Caudate nucleus (tissue), 63 donors: ENCODE measurements at places on chromosomes 4 and X.

- no peak for DNase-seq
Measured at GRCh38 chr4:156408749-156409148, 455.1 kb upstream of the CTSO start.

DNA sequence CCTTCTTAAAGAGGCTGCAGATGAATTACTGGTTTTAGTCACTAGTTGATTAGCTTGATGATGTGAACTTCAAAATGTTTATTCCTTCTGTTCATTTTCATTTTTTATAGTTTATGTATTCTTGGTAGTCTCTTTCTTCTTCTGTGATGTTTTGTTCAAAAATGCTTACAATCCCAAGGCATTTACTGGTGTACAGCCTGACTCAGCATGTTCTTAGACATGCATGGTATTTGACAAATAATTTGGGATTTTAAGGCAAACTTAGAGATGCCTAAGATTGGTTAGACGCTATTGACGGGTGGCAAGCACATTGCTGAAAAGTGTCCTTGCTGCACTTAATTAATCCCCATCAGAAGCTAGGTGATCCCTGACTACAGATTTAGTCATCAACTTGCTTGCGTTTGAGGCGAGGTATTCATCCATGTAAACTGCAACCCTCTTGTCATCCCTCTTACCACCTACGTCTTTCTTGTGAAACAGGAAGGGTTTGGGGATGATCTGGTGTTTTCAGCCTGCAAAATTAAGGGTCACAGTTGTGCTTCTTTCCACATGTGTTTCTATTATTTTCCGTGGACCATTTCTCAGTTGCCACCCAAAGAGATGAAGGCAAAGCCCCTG, 331.8 kb downstream of the DKK2 start:
- DNase-seq = no peak

DNA sequence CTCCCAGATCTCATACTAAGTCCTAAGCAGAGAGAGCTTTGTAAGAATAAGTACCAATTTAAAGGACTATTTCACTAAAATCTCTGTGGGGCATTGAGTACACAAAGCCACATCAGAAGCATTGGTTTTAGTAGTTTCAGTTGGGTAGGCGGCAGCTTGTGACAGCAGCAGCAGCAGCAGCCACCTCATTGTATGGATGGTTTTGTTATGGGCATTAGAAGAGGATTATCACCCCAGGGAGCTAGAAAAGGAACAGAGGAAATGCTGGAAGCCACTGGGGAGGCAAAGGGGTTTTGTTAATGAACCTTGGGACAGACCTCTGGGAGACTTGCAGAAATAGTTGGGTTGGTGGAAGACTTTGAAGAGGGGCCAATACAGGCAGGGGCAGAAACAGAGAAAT, 93.9 kb upstream of the FRMPD3 start:
- no peak for DNase-seq

DNA sequence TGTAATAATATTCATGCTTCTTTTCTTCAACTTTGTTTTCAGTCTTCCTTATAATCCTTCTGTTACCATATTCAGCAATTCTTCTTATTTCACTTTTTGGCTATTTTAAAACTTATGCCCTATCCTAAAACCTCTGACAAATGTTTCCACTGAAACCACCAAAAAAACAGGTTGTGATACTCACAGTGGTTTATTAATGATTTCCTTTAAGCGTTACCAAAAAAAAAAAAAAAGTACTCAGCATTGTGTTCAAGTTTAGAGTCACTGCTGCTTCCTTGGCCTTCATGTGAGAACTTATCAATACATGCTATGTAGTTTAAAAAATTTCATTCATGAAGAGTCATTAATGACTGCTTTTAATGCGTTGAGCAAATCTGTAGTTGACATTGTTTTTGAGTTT, 35.4 kb upstream of the UGT2A3 start:
- no peak for DNase-seq

- no peak for DNase-seq
Measured at GRCh38 chrX:19793471-19793870, 93.9 kb downstream of the SH3KBP1 start.

GRCh38 chr4:158847535-158847934, 78.7 kb downstream of the FNIP2 start:
- no peak for DNase-seq

GRCh38 chr4:87375719-87376291, 15.2 kb downstream of the HSD17B11 start:
- no peak for DNase-seq

- DNase-seq = no peak
Measured at GRCh38 chrX:12896935-12897334, 9.5 kb upstream of the TLR8 start.

- DNase-seq = no peak
Measured at GRCh38 chr4:122796801-122797404, 29.7 kb upstream of the FGF2 start.

GRCh38 chr4:1279253-1279652, 10.4 kb upstream of the MAEA start:
- DNase-seq = no peak

DNA sequence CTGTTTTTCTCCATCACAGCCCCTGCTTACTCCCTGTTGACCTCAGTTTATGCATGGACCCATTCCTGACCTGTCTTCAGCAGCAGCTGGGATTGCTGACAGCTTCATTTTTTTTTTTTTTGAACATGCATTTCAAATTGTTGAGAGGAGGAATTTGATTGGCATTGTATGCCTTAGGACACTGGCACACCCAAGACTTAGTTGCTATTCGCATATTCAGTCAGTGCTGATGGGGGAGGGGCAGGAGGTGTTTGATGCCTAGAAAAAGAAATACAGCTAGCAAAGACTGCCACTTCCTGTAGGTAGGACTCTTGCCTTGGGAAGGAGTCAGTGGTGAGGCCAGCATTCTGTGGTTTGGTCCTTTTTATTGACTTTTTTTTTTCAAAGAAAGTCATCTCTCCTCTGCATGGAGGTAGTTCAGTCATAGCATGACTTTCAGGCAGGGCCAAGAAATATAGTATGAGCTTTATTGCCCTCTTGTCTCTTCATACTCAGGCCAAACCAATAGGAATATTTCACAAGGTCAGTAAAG, 33.6 kb upstream of the XK start:
- DNase-seq = no peak

GRCh38 chr4:54842226-54842625, 184.5 kb downstream of the KIT start:
- DNase-seq = no peak

- no peak for DNase-seq
Measured at GRCh38 chr4:76383001-76383400, 37.9 kb downstream of the CCDC158 start.

GRCh38 chr4:7828011-7828720, 111.5 kb downstream of the AFAP1 start:
- no peak for DNase-seq

GRCh38 chrX:10893976-10894375, 217.2 kb upstream of the HCCS start:
- DNase-seq = no peak

- no peak for DNase-seq
Measured at GRCh38 chrX:107823456-107823855, 2.2 kb upstream of the MID2 start.

DNA sequence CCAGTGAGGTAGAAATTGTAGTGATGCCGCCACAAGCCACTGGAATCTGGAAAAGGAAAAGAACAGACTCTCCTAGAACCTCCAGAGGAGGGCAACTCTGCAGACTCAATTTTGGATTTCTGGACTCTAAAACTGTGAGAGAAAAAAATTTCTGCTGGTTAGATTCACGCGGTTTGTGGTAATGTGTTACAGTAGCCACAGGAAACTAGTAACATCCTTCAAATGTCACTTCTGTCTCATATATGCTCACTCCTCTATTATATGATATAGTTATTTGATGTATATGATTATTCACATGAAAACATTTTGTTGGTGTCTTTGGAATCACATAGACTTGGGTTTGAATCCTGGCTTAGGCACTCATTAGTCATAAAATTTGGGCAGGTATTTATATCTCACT, 18.8 kb downstream of the LDOC1 start:
- DNase-seq = no peak

DNA sequence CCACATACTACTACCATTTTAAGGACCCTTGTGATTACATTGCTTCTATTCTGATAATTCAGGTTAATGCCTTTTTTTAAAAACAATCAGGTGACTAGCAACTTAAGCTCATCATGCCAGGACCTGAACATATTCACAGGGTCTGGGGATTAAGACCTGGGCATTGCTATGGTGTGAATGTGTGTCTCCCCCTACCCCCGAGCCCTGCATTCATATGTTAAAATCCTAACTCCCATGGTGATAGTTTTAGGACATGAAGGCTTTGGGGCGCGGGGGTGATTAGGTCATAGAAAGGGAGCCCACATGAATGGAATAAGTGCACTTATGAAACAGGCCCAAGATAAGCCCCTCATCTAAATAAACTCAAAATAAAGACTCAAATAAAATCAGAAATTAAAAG, 734.4 kb upstream of the PABPC4L start:
- DNase-seq = no peak

- no peak for DNase-seq
Measured at GRCh38 chr4:154779362-154779947, 1.6 kb upstream of the RBM46 start.

GRCh38 chr4:113300471-113300928, 251.0 kb downstream of the ANK2 start:
- no peak for DNase-seq

- DNase-seq = no peak
Measured at GRCh38 chr4:4666187-4666586, 124.3 kb upstream of the STX18 start.

GRCh38 chr4:24094726-24095125, 204.9 kb upstream of the PPARGC1A start:
- DNase-seq = no peak

DNA sequence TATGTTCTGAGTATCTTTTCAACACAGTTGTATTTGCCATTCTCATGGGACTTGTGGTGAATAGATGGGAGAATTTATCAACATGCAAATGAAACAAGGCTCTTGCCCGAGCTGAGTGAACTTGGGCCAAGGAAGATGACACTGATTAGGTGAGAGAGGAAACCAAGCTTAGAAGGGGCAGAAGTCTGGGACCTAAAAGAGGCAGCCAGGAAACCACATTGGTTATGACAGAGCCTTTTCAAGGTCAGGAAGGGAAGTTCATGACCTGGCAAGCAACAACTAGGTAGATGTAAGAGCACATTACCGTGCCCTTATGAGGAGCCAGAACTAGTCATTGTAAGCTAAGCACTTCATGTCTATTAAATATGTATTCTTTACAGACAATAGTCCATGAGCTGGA, 590.3 kb downstream of the PACRGL start:
- DNase-seq = no peak

- DNase-seq = no peak
Measured at GRCh38 chr4:26310264-26310663, 10.6 kb upstream of the RBPJ start.

DNA sequence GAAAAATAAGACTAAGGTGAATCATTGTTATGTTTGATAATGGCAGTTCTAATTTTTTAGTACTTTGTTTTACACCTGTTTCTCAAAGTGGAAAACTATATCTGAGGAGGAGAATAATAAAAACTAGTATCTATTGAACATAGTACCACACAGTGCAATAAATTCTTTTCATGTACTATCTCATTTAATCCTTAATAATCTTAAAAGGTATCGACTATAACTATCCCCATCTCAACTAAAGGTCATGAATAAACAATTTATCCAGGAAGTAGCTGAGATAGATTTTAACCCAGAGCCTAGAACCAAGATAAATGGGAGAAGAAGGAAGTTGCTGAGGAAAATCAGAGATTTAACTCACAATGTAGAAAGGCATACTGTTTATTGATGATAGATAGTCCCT, 2.5 kb downstream of the CHIC2 start:
- DNase-seq = no peak

DNA sequence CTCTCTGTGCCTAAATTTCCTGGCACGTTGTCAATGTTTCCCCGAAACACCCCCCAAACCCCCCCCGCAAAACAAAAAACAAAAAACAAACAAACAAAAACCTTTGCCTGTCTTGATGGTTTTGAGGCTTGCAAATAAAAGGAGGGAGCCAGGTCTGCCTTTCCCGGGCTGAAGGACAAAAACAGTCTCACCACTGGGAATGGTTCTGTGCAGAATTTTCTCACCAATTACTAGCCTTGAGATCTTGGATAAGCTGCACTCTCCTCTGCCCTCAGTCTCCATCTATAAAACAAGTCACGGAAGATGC, 15.5 kb downstream of the NKX3-2 start:
- DNase-seq = no peak

- no peak for DNase-seq
Measured at GRCh38 chr4:88619971-88620370, 27.7 kb downstream of the HERC3 start.

DNA sequence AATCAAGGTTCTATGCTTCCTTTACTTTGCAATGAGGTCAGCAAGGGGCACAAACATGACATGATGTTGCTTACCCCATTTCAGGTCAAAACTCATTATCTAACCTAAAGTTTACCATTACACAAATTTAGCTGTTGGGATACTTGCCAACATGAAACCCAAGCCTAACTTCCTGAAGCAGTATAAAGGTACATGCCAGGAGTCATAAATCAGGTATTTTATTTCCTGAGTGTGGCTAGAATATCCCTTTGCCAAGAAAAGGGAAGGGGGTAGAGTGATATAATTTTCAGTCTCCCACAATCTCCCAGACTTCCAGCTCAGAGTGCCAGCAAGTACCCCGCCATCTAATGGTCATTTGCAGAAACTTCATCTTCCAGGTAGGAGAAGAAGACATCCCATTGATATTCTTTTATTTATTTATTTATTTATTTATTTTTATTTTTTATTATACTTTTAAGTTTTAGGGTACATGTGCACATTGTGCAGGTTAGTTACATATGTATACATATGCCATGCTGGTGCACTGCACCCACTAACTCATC, 136.6 kb downstream of the NEXMIF start:
- DNase-seq = no peak

DNA sequence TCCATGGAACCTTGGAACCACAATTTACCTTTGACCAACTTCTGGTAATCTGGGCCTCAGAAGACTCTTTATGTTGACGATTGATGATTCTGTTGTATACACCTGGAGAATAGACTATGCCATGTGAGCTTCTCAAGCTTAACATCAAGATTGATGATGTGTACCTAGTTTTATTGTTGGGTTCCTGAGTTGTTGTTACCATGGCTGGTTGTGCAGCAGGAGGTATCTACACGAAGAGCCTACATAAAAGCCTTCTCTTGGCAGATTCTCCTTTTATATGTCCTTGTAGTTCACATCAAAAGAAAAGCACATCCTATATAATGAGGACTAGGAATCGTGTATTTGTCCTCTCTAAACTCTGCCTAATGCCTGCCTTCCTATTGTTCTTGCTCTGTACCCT, 272.0 kb downstream of the DTHD1 start:
- DNase-seq = no peak

DNA sequence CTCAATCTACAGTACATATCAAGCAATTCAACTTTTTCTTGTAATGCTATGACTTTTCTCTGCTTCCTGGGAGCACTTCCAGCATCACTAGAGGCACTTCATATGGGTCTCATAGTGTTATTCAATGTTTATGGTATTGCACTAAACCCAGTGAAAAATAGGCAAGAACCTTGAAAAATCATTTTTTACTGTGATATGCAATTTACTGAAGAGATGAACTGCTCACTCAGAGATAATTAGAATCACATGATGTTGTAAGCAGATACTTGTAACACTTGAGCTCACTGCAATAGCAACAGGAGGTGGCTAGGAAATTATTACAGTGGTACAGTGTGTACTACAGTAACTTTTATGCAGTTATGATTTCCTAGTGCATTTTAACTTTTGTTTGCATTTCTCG, 93.3 kb downstream of the RASGEF1B start:
- no peak for DNase-seq

- no peak for DNase-seq
Measured at GRCh38 chr4:3612934-3613333, 80.7 kb upstream of the LRPAP1 start.
